ENCODE measurements at places on chromosomes 11 and 22.

DNA sequence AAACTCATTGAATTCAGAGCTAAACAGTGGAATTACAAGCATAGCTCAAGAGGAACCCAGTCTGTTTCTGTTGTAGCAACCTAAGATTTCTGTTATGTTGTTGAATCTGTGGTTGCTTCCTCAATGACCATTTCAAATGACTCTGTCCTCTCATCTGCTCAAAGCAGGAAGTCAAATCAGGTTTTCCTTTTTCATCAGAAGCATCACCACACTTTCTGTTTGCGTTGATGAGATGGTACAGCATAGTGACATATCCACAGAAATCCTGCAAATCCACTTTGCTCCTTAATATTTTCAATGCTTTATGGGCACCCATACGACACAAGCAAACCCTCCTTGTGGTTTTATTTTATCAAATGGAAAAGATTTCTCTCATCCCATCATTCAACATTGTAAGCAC is 12.6 kb upstream of the UCP2 start:
- peak; percentile 42 for DNase-seq

GRCh38 chr22:49461674-49462073 is 366.0 kb downstream of the BRD1 start:
- DNase-seq, result no peak

GRCh38 chr22:48794906-48795305 is 1032.8 kb downstream of the BRD1 start:
- no peak for DNase-seq

GRCh38 chr11:36265793-36266628 is 23.2 kb downstream of the COMMD9 start:
- DNase-seq, result peak; percentile 67

DNA sequence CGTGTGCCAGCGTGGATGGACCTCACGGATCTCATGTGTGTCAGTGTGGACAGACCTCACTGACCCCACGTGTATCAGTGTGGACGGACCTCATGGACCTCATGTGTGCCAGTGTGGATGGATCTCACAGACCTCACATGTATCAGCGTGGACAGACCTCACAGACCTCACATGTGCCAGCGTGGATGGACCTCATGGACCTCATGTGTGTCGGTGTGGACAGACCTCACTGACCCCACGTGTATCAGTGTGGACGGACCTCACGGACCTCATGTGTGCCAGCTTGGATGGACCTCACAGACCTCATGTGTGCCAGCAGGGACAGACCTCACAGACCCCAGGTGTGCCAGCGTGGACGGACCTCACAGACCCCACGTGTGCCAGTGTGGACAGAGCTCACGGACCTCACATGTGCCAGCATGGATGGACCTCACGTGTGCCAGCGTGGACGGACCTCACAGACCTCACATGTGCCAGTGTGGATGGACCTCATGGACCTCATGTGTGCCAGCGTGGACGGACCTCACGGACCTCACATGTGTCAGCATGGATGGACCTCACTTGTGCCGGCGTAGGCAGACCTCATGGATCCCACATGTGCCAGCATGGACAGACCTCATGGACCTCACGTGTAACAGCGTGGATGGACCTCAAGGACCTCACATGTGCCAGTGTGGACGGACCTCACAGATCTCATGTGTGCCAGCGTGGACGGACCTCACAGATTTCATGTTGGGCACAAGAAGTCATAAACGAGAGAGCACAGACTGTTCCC is 18.2 kb downstream of the TTLL8 start:
- DNase-seq, result no peak
